Kasumi-1 (cell line): ENCODE measurements at places on chromosomes 1 and 21.
A peak's percentile ranks its signal among the peaks of the same experiment; 100 is the strongest.

GRCh38 chr1:226061841-226062557 is 517 bp upstream of the H3-3A start:
- DNase-seq: peak; percentile 63

DNA sequence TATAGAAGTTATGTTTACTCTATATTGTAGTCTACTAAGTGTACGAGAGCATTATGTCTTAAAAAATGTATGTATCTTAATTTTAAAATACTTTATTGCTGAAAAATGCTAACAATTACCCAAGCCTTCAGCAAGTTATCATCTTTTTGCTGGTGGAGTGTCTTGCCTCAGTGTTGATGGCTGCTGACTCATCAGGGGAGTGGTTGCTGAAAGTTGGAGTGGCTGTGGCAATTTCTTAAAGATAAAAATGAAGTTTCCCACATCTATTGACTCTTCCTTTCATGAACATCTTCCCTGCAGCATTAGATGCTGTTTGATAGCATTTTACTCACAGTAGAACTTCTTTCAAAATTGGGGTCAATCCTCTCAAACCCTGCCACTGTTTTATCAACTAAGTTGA is 95.8 kb downstream of the CDC7 start:
- no peak for DNase-seq

DNA sequence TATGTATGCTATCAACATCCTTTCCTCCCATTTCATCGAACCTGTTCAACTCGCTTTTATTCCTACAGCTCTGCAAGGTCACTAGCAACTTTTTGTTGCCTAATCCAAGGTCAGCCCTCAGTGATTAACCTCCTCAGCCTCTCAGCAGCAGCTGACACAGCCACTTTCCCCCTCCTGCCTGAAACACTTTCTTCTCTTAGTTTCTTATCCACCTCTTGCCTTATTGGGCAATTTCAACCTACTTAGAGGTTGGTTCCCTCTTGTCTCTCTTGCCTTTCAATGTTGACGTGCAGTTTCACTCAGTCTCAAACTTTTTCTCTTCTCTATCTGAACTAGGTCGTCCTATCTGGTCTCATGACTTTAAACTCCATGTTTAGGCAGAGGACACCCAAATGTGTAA is 156.3 kb downstream of the C1orf94 start:
- no peak for DNase-seq

GRCh38 chr1:235018161-235018560 is 110.5 kb downstream of the TOMM20 start:
- DNase-seq: no peak

DNA sequence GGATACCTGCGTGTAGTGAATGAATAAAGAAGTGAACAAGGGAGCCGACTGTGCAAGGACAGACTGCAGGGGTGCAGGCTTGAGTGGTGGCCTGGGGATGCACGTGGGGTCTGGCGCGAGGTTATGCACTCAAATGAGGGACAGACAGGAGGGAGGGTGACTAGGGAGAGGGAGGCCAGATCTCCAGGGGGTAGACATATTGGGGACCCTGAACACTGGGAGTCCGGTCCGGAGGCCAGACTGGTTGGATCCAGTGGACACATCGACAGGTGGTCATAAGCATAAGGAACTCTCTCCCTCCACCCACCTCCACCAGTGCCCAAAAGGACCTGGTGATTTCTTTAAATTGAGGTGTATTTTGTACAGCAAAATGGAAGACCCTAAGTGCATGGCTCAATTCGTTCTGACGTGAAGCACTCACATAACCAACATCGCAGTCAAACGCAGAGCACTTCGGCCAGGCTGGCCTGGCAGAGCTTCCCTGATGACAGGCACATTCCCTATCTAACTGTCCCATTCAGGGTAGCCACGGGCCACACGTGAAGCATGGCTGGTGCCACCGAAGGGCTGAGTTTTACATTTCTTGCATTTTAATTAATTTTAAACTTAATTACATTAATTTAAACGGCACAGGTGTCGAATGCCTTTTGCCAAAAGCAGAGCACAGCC is 14.0 kb downstream of the WNT3A start:
- no peak for DNase-seq

- no peak for DNase-seq
These were observed 14.3 kb downstream of the ADAMTSL4 start for GRCh38 chr1:150563340-150564038.

- DNase-seq: no peak
These were observed 49.8 kb downstream of the ADAMTS1 start for GRCh38 chr21:26795412-26795805.

GRCh38 chr1:203695116-203695515 is 68.5 kb downstream of the ATP2B4 start:
- DNase-seq: no peak

- peak; percentile 97 for DNase-seq
These were observed 86.2 kb downstream of the UBR4 start for GRCh38 chr1:19123837-19124236.

DNA sequence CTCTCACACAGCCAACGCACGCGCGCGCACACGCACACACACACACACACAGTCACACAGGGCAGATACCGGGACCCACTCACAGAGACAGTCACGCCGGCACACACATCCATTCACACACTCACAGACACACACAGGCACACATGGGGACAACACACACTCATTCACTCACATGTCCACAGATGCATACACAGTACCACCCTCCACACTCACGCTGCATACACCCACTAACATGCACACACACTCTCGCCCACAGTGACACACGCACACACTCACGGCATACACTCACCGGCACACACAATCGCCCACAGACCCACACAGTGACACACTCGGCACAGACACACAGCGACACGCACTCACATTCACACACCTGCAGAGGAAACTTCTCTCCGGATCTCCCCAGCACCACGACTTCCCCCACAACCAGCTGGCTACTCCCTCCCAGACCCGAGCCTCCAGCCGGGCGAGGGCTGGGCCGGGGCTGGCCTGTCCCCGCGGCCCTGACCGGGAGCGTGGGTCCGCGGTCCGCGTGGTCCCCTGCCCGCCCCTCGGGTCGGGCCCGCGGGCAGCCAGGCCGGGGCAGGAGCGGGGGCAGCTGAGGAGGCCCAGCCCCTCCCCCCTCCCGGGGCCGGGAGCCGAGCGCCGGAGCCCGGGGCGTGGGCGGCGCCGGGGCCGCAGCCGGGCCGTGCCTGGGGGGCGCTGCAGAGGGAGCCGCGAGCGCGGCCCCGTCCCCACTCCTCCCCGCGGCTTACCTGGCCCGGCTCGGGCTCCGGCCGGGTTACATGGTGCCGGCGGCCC is 552 bp downstream of the DLGAP3 start:
- no peak for DNase-seq

GRCh38 chr1:223176437-223176836 is 33.4 kb upstream of the TLR5 start:
- DNase-seq: no peak

DNA sequence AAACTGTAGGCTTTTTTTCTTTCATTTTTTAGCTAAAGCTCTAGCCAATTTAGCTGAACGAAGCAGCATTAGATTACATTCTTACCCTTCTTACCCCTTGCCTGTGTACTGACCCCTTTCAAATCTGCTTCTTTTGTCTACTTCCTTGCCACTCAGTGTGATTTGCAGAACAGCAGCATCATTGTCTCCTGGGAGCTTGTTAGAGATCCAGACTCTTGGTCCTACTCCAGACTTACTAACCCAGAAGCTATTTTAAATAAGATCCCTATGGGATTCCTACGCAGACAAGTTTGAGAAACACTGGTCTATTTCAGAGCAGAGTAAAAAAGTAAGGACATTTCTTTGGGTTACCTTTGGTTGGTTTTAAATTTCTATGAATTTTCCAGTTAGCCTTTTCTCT is 13.8 kb downstream of the LRRC39 start:
- no peak for DNase-seq

DNA sequence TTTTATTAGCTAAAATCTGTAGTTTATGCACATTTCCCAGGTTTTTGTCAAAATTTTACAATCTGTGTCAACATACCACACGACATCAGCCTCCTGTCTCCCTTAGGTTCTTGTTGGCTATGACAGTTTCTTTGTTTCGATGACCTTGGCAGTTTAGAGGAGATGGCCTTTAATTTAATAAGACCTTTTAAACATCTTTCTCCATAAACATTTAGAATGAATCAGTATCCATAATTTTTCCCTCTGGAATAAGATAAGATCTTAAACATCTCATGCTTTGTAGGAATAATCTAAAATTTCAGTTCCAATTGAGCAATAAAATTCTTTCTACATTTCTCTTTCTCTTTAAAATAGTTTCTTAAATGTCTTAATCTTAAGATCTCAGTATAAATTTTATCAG is 28.7 kb upstream of the DYRK1A start:
- DNase-seq: no peak

- DNase-seq: no peak
These were observed 345.1 kb downstream of the LMO4 start for GRCh38 chr1:87673748-87674147.
